ENCODE measurements at places on chromosomes 12 and 14.
A peak's percentile ranks its signal among the peaks of the same experiment; 100 is the strongest.

GRCh38 chr12:87302126-87302745, 727.0 kb downstream of the C12orf50 start:
- DNase-seq: no peak

- no peak for DNase-seq
These were observed 200.2 kb downstream of the ADGRD1 start for GRCh38 chr12:131153956-131154355.

DNA sequence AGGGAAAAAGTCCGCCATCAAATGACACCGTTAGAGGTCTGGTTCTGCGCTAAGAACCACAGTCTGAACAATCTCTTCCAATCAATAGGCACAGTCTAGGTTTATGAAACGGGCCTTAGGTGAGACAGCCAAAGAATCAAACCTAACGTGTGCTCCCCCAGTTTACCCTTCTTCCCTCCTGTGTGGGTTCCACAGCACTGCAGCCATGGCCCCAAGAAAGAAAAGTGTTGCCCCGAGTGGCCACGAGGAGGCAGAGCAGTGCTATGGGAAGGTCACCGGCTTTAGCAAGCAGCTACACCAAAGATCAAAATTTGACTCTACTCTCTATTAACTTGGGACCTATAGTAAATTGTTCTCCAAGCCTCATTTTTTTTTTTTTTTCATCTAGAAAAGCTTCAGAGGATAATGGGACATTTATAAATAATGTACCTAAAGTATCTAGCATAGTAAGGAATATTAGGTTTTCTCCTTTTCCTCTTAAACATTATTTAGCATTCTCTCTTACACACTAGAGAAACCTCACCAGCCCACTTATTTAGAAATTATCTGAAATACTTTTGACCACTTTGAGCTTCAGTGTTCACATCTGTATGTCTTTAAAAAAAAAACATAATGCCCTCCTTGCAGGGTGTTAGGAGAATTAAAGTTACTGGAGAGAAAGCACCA, 70.2 kb upstream of the GPHB5 start:
- peak; percentile 45 for DNase-seq

GRCh38 chr14:94139421-94139820, 10.0 kb upstream of the IFI27L2 start:
- DNase-seq: no peak

- DNase-seq: no peak
These were observed 190.2 kb downstream of the TBX5 start for GRCh38 chr12:114215746-114216145.

DNA sequence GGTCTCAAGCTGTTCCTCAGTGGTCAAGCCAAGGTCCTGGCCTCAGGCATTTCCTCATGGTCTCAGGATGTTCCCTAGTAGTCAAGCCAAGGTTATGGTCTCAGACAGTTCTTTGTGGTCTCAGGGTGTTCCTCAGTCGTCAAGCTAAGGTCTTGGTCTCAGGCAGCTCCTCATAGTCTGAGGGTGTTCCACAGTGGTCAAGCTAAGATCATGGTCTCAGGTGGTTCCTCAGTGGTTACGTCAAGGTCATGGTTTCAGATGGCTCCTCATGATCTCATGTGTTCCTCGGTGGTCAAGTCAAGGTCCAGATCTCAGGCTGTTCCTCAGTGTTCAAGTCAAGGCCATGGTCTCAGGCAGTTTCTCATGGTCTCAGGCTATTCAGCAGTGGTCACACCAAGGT, 540.1 kb downstream of the VRK1 start:
- DNase-seq: no peak

DNA sequence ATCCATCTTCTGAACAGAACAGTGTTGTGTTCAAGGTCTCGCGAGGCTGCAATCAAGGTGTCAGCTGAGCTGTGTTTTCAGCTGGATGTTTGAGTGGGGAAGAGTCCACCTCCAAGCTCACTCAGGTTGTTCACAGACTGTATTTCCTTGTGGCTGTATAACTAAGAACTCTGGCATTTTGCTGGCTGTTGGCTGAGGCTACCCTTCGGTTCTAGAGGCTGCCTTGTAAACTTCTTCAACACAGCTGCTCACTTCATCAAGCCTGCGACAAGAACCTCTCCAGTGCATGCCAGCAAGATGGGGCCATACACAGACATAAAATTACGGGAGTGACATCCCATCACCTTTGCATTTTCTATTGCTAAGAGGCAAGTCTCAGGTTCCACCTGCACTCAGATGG, 12.7 kb downstream of the FOS start:
- no peak for DNase-seq

- DNase-seq: no peak
These were observed 806.0 kb upstream of the ATXN7L3B start for GRCh38 chr12:73731658-73732057.

Data from B cell (primary cell).